Neural crest cell (in vitro differentiated cells): ENCODE measurements at places on chromosomes 6 and 20.

- no peak for DNase-seq
These were observed 20.3 kb downstream of the OR2A4 start for GRCh38 chr6:131680868-131681267.

DNA sequence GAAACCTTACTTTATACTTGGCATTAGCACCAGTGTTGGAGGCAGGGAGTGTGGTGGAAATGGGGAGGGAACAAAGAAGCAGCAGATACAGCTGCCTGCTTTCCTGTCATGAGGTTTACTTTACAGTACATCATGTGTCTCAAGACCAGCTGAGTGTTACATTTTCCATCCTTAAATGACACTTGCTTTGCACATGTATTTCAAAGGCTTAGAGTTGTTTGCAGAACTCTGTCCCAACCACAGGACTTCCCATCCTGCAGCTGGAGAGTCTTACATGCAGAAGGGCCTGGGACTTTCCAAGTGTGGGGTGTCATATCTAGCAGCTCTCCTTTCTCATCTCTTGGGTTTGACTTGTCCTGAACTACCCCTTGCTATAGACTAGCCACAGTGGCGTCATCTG, 395.9 kb downstream of the DHX35 start:
- DNase-seq = no peak

DNA sequence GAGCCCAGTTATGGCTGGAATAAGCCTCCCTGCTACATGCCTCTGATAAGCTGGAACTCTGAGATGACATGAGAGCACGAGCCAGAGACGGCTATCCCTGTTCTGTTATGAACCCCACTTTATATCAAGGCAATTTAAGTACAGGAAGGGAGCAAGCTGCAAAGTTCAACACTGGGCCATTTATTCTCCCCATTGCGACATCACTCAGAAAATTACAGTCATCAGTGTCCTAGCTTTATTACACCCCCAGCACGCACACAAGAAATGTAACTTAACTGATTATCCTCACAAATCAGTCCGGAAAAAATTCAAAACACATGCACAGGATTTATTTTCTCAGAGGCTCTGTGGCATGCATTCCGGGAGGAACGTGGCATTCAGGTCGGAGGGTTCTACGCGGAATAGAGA, 125.3 kb upstream of the SLC2A12 start:
- DNase-seq = no peak

DNA sequence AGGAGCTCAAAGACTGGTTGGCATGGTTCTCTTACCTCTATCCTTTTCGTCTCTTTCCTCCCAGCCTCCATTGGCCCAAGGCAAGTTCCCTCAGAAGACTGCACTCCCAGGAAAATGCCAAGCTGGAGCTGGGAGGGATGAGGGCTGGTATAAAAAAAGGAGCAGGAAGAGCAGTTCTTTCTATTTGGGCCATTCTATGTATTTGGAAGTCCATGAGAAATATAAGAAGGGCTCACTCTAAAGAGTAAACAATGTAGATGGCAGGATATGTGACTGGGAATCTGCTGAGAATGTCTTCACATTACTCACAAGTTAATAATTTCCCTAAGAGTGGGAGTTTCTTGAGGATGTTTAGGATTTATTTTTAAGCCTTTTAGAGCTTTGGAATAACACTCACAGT, 36.6 kb upstream of the ADTRP start:
- DNase-seq = no peak

- DNase-seq = no peak
These were observed 86.4 kb downstream of the ZHX3 start for GRCh38 chr20:41231136-41231535.

GRCh38 chr6:120248451-120248850, 898.9 kb upstream of the MAN1A1 start:
- no peak for DNase-seq

DNA sequence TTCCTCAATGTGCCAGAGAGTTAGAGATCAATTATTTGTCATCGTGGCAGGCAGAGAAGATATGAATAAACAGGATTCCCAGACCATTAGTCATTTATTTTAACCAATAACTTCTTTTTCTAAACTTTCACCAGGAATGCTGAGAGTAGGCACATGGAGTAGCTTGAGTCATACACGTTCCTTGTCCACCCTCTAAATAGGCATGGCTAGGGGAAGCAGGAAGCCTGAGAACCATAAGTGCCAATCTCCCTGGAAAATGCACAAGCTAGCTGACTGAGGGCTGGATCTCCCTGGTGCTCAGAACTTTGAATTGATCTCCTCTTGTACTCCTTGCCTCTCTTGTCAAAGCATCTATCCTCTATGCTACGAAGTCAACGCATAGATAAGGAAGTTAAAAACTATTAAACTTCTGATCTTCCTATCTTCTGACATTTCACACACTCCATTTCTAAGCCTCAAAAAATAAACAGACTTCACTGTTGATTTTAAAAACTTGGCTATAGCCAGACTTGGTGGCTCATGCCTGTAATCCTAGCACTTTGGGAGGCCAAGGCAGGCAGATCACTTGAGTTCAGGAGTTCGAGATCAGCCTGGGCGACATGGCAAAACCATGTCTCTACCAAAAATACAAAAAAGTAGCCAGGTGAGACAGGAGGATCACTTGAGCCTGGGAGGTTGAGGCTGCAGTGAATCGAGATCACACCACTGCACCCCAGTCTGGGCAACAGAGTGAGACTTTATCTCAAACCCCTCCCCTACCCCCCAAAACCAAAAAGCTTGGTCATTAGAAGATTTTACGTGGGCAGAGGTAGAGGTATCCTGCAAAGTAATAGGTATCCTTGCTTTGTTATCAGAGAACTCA, 11.8 kb downstream of the ADTRP start:
- DNase-seq = no peak

- DNase-seq = no peak
These were observed 86.9 kb upstream of the SMLR1 start for GRCh38 chr6:130740308-130740707.

DNA sequence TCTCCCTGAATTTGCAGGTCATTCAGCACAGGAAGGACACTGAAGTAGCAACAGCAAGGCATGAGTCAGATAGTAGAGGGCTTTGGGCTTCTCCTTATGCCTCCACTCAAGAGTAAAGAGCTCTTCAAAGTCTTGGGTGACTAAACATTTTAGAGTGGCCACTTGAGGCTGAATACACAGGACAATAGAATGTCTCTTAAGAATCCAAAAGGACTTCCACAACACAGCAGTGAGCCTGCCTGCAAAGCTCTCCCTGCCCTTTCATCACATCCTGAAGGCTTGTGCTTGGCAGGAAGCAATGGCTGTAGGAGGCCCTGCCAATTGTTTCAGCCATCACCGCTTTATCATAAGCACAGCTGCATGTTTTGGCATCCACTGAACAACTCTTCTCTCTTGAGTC, 36.8 kb downstream of the FOXQ1 start:
- no peak for DNase-seq

DNA sequence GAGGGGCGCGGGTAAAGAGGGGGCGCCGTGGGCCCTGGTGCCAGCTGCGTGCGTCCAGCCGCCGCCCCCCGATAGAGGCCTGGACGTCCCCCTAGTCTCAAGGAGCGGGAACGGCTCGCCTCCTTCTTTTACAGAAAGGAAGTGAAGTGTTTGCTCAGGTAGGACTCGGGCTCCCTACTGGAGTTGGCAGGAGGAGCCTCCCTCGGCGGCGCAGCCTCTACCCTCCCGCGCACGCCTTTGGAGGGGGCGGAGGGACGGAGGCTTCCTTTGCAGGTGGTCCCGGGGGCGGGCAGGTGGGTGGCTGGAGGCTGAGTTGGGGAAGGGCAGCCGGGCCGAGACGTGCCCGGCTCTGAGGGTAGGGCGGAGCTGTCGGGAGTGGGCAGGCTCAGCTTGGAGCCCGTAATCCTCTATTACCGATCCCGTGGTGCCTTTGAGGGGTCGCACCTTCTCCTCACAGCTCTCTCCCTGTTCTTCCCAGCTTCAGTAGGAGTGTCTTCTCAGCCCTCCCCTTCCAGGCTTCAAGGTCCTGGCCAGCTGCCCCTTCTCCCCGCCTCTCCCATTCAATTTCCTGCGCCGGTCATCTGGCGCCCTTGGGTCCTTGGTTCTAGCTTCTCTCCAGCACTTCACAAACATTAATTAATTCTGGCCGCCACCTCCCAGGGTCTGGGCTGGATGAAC, 728 bp downstream of the ITPR3 start:
- no peak for DNase-seq

DNA sequence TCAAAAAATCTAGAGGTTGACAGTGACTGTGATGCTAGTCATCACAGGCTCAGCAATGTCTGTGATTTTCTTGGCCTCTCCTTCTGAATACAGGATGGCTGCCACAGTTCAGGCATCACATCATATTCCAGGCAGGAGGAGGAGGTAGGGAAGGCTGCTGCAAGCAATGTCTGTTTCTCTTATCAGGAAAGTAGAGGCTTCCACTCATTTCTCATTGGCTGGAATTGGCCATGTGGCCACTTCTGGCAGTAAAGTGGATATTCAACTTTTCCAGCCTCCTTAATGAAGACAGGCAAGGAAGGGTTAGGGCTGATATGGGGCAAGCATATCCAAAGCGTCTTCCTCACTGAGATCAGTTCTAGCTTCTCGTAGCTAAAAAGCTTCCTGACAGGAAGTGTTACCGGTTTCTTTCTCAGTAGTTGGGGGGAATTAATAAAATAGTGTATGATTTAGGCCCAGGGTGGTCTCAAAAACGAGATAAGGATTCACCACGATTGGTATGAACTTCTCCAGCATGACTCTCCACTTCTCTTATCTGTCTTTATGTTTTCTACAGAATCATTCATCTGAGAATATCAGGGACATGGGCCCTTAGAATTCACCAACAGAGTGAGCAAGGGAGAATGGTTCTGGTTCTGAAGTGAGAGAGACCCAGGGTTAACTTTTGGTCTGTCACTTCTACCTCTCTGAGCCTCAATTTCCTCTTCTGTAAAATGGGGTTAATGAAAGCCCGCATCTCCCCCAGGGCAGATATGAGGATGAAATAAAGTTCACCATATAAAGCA, 32.7 kb upstream of the PSMF1 start:
- DNase-seq = no peak

DNA sequence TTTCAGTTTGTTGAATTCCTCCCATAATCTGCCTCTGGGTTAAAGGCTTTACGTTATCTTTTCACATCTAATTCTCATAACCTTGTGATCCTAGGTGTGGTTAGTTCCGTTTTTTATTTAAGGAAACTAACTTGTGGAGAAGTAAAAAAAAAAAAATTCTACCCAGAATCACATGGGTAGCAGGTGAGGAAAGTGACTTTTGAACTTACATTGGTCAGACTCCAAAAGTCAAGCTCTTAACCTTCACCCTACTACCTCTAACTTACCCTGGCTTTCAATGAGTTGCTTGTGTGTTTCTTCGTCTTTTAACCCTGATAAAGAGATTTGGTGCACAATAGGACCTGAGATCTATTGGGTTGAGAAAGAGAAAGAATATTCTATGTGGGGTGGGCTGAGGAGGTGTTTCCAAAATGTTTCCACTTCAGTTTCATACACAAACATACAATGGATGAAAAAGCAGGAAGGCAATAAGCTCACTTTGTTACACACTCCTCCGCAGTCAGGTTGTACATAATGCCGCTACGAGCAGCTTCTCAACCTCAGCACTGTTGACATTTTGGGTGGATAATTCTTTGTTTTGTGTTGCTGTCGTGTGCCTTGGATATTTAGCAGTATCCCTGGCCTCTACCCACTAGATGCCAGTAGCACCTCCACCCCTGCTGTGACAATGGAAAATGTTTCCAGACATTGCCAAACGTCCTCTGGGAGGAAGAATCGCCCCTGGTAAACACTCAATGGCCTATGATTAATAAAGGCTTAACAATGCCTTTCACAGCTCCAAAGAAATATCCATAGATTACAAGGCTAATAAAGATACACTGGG, 193.0 kb upstream of the ZNF217 start:
- no peak for DNase-seq

DNA sequence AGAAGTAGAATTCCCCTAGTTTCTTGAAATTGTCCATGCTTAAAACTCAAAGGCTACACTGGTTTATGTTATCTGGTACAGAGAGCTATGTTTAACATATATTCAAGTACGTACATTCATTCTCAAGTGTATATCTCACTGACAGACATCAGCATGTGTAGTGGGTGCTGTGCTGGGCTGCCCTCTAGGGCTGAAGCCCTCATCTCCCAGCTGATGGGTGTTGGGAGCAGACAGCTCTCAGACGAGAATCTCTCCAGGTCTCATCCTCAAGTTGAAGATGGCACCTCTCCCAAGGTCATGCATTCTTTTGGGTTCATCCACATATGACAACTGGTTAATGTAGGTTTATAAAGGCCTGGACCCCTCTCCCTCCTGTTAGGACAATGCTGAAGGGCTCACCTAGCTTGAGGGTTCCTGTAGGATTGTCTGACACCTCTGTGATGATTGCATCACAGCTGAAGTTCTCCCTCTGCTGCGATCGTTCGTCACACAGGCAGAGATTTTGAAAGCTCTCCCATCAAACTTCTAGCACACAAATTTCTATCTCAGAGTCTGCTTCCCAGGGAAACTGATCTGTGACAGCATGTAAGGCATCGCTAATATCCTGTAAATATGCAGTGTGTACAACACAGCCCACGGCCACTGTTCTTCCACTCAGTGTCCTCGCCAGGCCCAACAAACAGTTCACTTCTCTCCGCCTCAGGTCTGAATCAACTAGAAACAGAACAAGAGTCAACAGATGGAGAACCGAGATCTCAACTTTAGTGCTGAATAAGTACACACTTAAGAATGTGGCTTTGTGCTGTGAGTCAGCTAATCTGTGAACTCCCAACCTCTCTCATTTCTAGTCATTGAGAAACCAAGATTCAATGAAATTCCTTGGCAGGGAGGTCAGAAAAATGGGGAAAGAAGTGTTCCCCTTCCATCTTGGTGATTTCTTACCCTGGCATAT, 43.2 kb downstream of the PREP start:
- DNase-seq = no peak

DNA sequence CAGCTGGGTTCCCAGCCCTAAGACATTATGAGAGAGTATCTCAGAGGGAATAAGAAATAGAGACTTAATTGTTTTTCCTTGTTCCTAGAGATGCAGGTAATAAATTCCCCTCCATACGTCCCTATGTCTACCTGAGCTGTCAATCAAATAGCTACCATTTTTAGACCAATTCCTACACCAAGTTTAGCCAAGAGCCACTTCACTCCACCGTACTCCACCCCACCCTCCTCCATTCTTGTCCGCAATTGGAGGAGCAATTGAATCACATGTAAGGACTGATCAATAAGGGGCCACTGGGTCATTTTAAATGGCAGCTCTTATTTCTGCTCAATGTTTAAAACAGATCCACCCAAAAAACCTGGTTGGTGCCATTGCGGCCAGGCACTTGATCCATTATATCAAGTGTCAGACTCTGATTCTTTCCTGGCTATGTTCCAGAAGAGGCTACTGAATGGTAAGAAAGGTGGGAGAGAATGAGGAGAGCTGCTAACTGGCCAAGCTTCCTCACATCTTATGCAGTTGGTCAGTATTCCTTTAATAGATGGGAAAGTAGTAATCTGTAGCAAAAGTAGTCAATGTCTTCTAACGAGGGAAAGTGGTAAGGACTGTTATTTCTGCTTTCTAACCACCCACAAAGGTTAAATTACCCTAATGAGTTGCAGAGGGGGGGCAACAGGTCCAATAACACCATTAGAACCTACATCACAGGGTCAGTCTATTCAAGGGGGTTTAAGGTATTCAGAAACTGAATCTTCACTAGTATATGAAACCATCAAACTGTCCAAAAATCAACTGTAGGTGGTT, 34.1 kb downstream of the ARHGAP18 start:
- DNase-seq = no peak

GRCh38 chr6:43274916-43275597, 23.0 kb upstream of the SLC22A7 start:
- DNase-seq = no peak

GRCh38 chr6:17998442-17998841, 11.0 kb upstream of the KIF13A start:
- DNase-seq = no peak

- no peak for DNase-seq
These were observed 27.6 kb downstream of the CDH26 start for GRCh38 chr20:59985864-59986263.
